ENCODE measurements at places on chromosomes 7 and 10.

DNA sequence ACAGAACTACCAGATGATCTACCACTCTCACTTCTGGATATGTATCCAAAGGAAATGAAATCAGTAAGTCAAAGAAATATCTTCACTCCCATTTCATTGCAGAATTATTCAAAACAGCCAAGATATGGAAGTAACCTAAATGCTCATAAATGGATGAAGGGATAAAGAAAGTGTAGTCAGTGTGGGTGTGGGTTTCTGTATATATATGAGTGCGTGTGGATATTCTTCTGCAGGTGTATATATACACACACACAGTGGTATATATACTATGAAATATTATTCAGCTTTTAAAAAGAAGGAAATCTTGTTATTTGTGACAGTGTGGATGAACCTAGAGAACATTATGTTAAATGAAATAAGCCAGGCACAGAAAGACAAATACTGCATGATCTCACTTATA, 48.7 kb downstream of the IMMP2L start:
- no peak for DNase-seq

DNA sequence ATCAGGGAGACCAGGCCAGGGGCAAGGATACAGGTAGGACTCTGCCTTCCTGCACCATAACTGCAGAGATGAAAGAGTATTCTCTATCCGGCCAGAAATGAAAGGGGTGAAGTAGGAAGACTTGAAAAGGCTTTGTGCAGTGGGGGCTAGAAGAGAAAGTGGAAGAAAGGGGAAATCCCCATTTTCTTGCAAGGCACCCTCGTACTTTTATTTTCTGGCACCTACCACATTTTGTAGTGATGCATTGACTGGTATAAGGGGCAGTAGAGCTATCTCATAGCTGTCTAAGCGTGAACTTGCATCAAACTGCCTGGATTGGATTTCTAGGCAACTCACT, 752 bp upstream of the CAMK2G start:
- DNase-seq: no peak

DNA sequence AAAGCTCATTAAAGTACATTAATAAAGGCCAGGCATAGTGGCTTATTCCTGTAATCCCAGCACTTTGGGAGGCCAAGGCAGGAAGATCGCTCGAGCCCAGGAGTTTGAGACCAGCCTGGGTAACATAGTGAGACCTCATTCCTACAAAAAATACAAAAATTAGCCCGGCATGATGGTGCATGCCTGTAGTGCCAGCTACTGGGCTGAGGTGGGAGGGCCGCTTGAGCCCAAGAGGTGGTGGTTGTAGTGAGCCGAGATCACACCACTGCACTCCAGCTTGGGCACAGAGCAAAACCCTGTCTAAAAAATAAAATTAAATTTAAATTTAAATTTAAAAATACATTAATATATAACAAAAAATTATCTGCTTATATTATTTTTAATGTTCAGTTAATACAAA, 7.1 kb upstream of the TAS2R39 start:
- no peak for DNase-seq

DNA sequence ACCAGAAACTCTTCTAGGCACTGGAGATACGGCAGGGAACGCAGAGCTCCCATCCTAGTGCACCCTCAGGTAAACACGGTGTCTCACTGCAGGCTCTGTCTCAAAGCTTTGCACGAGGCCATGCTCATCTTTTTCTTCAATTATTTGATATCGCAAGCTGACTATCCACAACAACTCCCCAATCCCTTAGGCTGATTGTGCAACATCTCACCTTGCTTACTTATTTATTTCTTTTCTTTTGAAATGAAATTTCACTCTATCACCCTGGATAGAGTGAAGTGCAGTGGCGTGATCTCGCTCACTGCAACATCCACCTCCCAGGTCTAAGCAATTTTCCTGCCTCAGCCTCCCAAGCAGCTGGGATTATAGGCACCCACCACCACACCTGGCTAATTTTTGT, 12.4 kb downstream of the ITIH2 start:
- DNase-seq: no peak

GRCh38 chr10:3006093-3006492, 61.3 kb upstream of the PFKP start:
- DNase-seq: no peak

DNA sequence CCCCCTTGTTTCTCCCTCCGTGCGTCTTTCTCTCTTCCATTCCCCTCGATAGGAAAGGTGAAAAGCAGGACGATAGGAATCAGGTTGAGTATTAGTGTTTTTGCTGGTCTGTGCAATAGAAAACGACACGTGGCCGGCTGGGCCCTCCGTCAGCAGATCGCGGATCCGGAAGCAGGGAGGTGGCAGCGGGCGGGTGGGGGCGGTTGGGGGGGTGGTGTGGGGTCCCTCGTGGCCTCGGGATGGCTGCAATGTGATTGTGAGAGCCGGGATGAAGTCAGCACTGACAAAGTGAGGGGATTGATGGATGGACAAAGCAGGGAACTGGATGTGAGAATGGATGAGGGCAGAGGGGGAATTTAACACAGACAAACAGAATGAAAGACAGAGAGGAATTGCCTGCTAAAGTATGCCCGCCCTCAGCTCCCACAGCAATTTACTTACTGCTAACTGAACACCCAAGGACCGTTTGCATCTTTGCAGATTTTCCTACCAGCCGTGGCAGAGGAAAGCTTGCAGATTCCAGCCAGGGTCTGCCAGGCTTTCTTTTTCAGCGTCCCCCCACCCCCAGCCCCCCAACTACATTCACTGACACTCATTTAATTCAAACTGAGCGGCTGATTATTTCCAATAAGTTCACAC, 280.9 kb downstream of the LRMDA start:
- no peak for DNase-seq

DNA sequence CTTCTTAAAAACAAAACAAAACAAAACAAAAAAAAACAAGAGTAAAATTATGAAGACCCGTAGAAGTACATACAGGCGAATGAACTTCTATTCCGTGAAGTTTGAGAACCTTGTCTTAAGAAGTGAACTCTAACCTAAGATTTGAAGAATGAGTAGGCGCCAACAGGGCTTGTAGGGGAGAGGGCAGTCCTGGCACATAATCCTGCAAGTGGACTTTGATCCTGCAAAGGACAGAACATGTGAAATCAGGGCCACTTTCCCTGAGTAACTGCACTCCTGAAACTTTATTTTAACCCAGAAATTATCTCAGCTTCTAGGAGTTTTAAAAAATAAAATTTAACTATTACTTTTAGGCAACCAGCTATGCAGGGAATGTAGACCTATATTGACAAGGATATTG, 62.0 kb downstream of the GNAT3 start:
- no peak for DNase-seq

DNA sequence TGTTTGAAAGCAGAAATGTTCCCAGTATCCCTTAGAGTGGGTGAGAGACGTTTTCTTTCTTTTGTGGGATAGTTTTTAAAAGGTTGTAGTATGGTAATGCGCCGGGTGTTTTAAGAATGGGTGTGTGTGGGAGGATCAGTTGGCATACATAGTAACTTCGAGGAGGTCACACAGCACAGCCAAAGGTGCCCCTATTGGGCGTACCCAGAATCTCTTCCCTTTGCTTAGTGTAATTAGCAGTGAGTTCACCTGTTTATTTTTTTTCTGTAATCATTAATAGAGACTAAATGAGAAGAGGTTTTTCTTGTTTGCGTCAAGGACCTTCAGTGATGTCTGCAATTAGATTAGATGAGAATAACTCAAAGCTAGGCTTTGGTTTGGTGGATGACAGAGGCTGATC, 1.5 kb downstream of the PLEKHA8 start:
- DNase-seq: no peak

- no peak for DNase-seq
These were observed 120.7 kb upstream of the GDF10 start for GRCh38 chr10:47179291-47179647.

- no peak for DNase-seq
These were observed 603.3 kb upstream of the IGFBP3 start for GRCh38 chr7:46524350-46524749.

Data from NCI-H1105 (cell line).